C1 segment of cervical spinal cord (tissue), 14 donors: ENCODE measurements at places on chromosomes 2 and 18.

DNA sequence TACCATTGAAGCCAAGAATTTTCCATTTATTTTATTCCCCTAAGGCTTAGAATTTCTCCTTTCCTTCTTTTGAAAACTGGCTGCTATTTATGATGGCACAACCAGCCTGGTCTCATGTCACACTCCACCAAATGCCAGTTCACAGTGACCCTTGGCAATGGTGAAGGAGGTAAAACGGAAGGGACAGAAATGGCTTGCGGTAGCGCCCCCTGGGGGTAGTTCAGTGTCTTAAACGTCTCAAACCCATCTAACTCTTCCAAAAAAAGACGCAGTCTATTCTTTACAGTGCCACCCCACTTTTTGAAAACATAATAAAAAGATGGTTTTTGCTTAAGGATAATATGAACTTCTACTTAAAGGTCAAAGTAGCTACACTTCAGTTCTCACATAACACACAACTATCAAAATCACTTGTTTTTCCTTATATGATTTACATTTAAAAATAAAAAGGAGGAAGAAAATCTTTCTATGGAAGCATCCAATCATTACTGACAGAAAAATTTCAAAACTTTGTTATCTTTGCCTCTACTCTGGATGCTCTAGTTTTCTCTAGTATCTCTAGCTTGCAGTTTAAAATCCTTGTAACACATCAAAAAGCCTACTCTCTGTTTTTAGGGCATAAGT lies 28.0 kb downstream of the PNO1 start:
- no peak for DNase-seq

DNA sequence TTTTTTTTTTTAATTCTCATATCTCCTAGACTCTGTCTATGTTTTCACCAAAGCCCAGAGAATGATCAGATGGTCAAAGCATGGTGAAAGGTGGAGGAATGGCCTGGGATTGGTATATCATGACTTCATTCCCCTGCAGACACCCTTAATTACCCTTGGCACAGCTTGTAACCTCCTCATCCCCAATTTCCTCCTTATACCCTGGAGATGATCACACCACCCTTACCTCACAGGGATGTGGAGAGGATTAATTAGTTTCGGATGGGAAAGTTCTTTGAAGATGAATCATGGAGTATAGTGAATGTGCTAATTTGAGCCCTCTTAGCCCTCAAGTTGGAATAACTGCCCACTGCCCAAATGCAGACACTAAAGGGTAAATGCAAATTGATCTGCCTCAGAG lies 138.0 kb upstream of the LYPD6 start:
- no peak for DNase-seq

GRCh38 chr2:12918835-12919445 lies 202.2 kb downstream of the TRIB2 start:
- no peak for DNase-seq

DNA sequence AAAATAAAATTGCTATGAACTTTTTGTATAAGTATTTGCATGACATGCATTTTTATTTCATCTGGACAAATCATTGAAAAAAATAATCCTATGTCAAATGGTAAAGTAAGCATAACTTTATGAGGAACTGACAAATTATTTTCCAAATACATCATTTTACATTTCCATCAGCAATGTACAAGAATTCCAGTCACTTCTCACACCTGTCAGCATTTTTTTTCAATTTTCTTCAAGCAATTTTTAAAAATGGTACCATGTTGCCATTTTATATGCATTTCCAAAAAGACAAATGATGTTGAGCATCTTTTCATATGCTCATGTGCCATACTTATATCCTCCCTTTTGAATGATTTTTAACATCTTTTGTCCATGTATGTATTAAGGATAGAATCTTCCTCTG lies 961.7 kb upstream of the PIK3C3 start:
- no peak for DNase-seq

- no peak for DNase-seq
Observed at GRCh38 chr18:44700652-44701051, 20.0 kb downstream of the SETBP1 start.

DNA sequence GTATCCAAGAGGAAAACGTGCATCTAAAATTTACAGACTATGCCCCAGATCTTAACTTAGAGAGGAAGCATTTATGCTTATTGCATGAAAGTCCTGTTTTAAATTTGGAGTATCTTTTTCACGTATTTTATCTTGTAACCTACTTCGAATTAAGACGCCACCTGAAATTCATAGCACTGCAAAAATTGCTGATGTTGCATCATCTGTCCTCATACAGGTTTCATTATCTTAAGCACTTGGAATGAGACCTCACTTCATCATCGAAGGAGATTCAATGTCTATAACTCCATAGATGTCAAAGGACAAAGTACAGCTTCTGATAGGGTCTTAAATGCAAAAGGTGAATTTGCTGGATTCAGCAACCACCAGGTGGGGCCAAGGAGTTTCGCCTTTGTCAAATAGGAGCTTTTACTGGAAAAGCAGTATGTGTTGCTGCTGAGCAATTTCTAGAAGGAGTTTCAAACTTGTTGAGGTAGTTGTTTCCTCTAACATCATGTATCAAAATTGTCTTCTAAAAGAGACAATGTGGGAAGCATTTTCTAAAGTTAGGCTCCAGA lies 106.4 kb upstream of the CCDC85A start:
- no peak for DNase-seq

- DNase-seq, result no peak
Observed at GRCh38 chr2:128319631-128320191, 1.0 kb upstream of the HS6ST1 start.

DNA sequence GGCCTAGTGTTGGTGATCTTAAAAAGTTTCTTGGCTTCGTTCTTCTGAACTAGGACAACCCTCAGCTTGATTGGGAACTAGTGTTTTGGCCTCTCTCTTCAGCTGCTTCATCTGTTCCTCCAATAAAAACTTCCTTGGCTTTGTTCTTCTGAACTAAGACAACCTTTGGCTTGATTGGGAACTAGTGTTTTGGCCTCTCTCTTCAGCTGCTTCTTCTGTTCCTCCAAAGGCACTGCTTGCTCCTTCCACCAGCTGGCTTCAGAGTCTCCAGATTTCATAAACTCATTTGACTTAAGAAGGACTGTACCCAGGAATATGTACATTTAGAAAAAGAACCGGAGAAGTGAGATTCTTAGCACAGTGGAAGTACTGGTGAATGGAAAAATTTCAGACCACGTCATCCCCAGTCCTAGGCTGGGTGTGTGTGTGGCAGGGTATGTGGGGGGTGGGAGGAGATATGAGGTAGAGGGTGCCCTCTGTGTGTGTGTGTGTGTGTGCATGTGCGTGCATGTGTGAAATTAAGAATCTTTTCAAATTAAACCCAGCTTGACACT lies 20.4 kb downstream of the IL1R2 start:
- no peak for DNase-seq

DNA sequence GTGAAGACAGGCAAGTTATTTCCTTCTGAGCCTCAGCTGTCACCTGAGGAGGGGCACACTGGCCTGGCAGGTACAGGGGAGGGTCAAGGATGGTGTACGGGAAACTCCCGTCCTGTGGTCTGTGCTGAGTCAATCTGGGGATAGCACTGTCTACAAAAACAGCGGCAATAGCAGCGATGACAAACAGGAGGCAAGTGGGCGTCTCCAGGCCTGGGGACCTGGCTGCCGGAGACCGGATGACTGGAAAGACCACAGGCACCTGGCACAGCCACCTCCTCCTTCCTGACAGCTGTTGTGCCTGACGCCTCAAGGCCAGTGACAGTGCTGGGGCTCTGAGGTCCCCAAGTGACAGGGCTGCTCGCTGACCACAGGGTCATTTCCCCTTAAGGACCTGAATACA lies 202.1 kb upstream of the HS6ST1 start:
- DNase-seq, result no peak

- DNase-seq, result no peak
Observed at GRCh38 chr2:64768491-64769005, 114.8 kb upstream of the SERTAD2 start.

- no peak for DNase-seq
Observed at GRCh38 chr2:1360144-1360543, 53.1 kb upstream of the TPO start.

GRCh38 chr18:48866856-48867255 lies 83.9 kb downstream of the SMAD7 start:
- DNase-seq, result no peak

DNA sequence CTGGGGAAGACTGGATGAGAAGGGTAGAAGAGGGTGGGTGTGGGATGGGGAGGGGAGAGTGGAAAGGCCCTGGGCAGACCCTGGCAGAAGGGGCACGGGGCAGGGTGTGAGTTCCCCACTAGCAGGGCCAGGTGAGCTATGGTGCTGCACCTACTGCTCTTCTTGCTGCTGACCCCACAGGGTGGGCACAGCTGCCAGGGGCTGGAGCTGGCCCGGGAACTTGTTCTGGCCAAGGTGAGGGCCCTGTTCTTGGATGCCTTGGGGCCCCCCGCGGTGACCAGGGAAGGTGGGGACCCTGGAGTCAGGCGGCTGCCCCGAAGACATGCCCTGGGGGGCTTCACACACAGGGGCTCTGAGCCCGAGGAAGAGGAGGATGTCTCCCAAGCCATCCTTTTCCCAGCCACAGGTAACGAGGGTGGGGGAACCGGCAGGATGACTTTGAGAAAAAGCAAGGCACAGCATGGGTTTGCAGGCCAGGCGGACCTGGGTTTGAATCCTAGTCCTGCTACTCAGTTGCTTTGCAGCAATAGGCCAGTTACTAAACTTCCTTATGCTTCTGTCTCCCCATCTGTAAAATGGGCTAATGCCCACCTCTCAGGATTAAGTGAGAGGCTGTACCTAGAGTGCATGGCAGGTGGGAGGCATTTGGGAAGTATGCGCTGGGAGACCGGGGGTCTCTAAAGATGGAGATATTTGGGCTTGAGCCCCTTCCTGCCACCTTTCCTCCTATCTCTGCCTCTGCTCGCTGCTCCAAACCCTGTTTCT lies at the start of gene INHA:
Gene INHA, plus strand, starts transcription at position 74 of the 765 bp plus-strand sequence. Its CDS starts 65 bp downstream, at position 139.
- DNase-seq, result no peak

DNA sequence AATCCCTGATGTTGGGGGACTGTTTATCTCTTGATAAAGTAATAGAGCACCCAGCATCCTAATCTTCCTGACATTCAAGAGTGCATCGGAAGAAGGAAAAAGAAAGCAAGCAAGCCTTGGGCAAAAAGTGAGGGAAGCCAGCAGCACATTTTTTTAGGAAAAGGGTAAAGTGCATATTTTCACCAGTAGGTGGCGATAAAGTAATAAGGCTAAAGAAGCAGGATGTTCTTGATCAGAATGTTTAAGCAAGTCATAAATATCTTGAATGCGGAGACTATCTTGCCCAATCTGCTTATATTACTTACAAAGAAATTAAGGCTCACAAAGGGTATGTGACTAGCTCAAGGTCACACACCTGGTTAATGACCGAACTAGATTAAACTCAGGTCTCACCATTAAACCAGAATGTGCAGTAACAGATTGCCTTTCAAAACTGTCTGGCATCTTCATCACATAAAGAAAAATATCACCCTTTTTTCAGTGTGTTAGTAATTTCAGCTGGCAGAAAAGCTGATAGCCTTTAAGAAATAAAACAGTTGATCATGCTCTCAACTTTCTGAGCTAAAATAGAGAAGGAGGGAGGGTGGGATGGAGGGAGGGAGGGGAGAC lies 83.8 kb downstream of the VIT start:
- peak; percentile 14 for DNase-seq

GRCh38 chr2:9981655-9982054 lies 30.2 kb downstream of the GRHL1 start:
- no peak for DNase-seq
